ENCODE measurements at places on chromosomes 11 and 22. TPM values are rescaled to one million over a fixed set of nuclear protein-coding genes. Genes with fewer than 3 reads are reported as not detected.

GRCh38 chr11:69251639-69252489 lies 42.1 kb upstream of the MYEOV start:
- no peak for DNase-seq

GRCh38 chr11:121241343-121242211 lies 51.0 kb upstream of the SC5D start:
- DNase-seq = no peak

DNA sequence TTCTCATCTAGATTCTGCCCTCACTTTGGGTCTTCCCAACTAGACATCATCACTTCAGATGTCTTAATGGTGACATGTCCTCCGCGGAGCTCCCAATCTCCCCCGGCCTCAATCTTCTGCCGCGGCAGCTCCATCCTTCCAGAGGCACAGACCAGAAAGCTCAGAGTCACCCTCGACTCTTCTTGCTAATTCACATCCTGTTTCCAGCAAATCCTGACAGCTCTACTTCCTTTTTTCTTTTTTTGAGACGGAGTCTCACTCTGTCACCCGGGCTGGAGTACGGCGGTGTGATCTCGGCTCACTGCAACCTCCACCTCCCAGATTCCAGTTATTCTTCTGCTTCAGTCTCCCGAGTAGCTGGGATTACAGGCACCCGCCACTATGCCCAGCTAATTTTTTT lies 54.5 kb downstream of the CACNG2 start:
- no peak for DNase-seq

DNA sequence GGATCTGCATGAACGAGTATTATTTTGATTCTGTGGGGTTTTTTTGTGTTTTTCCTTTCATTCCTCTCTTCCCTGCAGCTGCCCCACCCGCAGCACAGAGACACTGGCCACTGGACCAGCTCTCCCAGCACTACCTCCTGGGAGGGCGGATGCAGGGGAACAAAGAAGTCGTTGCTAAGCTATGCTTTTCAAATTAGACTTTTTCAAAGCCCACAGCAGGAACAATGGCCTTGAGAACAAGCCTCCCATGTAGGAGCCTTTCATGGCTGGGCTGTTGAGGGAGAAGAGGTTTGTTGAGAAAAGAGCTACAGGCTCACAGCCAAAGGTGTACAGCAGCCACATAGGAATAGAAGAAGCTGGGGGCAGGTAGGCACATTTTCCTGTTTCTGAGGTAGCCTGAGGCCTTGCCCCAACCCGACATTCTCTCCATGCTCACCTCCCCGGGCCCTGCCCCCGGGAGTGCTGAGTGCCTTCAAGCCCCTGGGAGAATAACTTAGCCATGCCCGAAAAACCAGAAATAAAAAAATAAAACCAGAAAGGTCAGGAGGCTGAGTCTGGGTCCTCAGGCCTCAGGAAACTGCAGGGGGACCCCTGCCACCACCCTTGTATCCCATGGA lies 20.5 kb upstream of the SYT12 start:
- no peak for DNase-seq

GRCh38 chr11:65640483-65641296 lies 2.8 kb downstream of the SIPA1 start:
- DNase-seq = no peak

CARNS1 gene
- total RNA-seq = not detected

KCNQ1 gene
- total RNA-seq = 0.04 TPM

KCNE3 gene
- 0.40 TPM for total RNA-seq

- DNase-seq = peak; percentile 5
These were observed 3.3 kb upstream of the RAG1 start for GRCh38 chr11:36564376-36565030.

MAJIN gene
- total RNA-seq = not detected

UPK3A gene
- not detected for total RNA-seq

AGBL2 gene
- total RNA-seq = 0.18 TPM

OR8D1 gene
- not detected for total RNA-seq

- no peak for DNase-seq
These were observed 333.4 kb upstream of the MPPED2 start for GRCh38 chr11:30919389-30920152.

SLC22A8 gene
- total RNA-seq = not detected

GRCh38 chr22:30305906-30306626 lies 16.8 kb upstream of the CASTOR1 start:
- no peak for DNase-seq

LSP1 gene
- not detected for total RNA-seq

- no peak for DNase-seq
These were observed 54.6 kb downstream of the SLC36A4 start for GRCh38 chr11:93143186-93143585.

DNA sequence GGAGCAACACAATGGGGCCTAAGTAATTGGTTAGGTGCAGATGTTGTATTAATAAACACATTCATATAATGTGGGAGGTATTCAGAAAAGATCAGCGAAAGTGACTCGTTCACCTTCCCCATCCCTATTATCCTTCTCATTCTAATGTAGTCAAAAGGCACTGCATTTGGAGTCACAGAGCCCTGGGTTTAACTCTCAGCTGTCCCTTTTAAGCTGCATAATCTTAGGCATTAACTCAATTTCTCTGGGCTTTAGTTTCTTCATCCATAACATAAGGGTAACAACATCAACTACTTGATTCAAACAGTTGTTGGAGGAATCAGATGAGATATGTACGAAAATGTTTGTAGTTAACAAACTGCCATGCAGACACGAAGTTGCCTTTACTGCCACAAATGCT lies 187.6 kb upstream of the PITPNB start:
- DNase-seq = no peak

- no peak for DNase-seq
These were observed 651 bp upstream of the FAM83F start for GRCh38 chr22:39994041-39994565.

- no peak for DNase-seq
These were observed 71.0 kb downstream of the PTPRJ start for GRCh38 chr11:48051217-48051830.

DNA sequence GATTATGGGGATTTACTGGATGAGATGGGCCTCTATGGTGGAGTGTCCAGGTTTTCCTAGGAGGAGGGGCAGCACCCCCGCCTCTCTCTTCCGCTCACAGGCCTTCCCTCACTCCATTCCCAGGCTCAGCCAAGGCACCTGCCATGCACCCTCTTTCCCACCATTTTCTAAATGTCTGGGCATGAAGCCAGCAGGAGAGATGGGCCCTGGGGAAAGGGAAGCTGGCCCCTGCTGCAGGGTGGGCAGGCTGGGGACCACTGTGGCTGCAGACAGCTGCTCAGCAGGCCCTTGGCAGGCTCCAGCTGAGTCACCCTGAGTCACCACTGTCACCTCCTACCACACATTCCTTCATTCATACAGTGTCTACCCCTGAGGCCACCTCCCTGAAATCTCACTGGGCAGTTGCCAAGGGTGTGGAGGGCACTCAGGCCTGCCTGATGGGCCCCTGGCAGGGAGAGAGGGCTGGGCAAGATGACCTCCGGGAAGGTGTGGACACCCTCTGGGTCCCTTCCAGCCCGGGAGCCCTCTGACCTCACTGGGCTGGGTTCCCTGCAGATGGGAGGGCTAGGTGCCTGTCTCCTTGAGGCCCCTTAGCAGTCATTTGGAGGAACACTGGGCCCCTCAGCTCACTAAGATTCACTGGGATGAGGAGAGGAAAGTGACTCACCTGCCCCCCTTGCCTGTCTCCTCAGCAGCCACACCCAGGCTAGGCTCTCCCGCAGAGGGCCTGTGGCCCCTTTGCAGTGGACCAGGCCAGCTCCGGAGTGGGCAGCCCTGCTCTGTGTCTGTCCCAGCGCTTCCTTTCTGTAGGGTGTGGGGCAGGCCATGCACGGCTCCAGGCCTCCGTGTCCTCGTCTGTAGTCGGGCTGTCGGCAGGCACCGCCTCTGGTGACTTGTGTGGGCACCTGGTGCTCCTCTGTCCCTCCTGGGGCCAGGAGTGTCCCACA lies 7.8 kb downstream of the MYEOV start:
- DNase-seq = no peak

DNA sequence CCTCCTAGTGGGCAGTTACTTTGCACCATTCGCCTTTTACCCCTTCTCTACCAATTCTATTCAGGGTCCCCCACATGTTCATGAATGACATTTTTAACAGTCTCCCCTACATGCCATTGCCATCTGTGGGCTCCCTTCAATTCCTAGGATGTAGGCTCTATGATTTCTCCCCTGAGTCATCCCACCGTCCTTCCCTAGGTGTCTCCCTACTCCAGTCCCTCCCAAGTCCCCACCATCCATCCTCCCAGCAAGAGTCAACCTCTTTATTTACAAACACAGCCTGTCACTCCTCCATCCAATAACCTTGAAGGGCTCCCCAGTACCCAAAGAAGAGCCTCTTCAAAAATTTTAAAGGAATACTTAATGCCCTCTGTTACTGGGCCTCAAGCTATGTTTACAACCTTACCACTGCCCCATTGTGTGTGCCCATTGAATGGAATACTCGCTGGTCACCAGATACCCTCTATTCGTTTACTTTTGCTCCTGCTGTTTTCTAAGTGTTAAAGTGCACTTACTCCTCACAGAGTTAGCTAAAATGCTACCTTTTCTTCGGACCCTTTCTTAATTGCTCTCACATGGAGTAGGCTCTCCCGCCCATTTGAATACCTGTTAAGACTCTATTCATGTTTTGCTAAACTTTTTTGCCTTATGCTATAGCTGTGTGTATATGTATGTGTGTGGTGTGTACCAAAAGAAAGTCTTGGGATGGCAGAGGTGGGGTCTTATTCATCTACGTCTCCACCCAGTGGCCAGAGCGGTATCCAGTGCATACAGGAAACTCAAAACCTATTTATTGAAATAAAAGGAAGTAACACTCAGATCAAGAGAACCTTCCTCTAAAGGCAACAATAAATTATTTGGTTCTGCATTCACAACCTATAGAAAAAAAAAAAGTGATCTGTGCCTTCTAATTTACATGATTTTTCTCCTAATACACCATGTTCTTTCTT lies 235.8 kb upstream of the CCDC90B start:
- no peak for DNase-seq

MADD gene
- 12.5 TPM for total RNA-seq

SCN4B gene
- total RNA-seq = 0.21 TPM

PATE2 gene
- total RNA-seq = 0.07 TPM

DNA sequence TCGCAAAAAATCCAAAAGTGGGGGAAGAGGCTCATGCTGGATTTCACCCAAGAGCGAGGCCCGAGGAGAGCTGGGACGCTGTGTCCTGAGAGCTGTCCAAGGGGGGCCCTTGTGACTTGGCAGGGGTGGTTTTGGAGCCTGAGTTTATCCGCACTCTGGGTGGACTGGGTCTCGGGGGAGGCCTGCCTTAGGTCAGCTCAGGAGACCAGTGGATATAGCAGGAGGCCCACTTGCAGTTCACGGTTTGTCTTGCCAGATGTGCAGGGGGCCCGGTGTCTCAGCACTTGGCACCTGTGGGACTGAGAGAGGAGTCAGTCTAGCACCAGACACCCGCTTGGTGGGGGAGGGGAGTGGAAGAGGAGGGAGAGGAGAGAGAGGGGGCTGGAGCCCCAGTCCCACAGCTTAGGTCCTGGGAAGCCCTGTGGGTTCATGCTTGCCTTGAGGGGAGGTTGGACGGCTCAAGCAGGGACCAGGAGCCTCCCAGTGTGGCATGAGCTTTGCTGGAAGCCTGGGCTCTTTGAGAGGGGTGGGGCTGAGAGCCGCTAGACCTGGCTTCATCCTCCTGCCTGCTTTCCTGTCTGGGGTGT lies 33.4 kb downstream of the PARVB start:
- DNase-seq = no peak

MIOX gene
- not detected for total RNA-seq

Data from pulmonary artery endothelial cell (primary cell).